ENCODE measurements at places on chromosomes 1 and 21.

- DNase-seq = no peak
These were observed 97.0 kb upstream of the FGGY start for GRCh38 chr1:59199719-59200376.

- DNase-seq = no peak
These were observed 137.5 kb downstream of the TOMM20 start for GRCh38 chr1:234990874-234991801.

- DNase-seq = no peak
These were observed 28.8 kb upstream of the PPP2R5A start for GRCh38 chr1:212256369-212256768.

DNA sequence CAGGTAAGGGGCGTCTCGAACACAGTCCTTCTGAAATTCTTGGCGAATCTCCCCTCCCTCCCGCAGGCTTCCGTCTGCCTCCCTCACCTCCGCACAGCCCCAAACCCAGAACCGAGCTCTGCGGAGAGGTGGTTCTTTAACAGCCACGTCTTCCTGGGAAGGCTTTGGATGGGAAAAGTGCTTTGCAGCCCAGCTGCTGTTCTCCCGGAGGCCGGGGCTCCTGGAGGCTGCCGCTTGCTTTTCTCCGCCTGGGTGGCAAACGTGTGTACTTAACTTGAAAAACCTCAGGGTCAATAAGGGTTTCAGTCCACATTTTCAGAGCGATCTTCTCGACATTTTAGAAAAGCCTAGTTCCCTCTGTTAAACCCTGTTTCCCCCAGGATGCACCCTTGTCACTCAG lies 109.3 kb downstream of the PRDM16 start:
- DNase-seq = no peak

GRCh38 chr1:213381572-213382084 lies 330.6 kb downstream of the RPS6KC1 start:
- DNase-seq = no peak

DNA sequence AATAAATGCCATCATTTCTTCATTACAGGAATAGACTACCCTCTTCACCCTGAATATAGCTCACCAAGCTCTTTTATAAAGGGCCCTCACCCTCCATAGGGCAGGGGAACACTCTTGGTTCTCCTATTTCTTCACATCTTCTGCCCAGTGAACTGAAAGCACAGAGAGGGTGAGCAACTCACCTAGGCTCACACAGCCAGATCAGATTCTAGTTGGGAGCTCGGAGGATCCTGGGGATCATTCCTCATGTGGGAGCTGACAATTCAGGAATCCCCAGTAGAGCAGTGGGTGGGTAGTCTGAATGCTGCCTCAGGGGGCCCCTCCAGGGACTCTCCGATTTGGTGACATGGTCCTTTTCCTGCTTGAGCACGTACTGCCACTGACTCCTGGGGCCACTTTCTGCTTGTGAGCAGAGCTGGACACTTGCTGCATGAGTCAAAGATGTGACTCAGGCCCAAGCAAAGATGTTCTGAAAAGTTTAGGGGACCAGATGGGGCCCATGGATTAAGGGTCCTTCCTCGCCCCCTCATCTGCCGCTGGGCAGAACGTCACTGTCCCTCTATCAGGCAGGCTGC lies 63.7 kb upstream of the WNT4 start:
- no peak for DNase-seq

GRCh38 chr1:118871582-118872171 lies 116.5 kb downstream of the TBX15 start:
- no peak for DNase-seq

DNA sequence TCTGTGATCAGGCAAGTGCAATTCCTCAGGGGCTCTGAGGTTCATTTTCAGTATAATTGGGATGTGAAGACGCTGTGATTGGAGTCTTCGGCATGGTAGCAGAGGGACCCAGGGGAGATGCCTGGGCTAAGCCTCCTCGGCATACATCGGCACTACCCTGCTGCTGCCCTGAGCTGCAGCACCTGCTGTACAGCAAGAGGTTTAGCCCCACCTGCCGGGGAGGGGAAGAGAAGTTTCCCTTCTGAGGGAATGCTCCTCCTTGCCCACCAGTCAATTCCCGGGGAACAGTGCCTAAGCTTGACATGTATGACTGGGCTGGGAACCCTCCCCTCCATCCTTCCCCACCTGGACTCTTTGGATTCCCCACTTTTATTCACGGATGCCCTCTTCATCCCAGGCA lies 24.9 kb downstream of the CNIH3 start:
- DNase-seq = no peak

DNA sequence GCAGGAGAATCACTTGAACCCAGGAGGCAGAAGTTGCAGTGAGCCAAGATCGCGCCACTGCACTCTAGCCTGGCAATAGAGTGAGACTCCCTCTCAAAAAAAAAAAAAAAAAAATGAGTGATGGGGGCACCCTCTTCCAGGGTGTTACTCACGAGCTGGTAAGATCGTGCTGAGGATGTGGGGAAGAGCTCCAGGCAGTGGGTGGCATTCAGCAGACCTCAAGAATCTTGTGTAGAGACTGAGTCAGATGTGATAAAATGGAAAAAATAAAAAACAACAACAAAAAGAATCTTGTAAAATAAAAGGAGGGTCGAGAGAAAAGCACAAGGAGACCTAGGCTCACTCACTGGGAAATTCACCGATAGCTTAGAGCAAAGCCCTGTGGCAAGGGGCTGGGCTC lies 38.5 kb downstream of the EPHA2 start:
- no peak for DNase-seq

DNA sequence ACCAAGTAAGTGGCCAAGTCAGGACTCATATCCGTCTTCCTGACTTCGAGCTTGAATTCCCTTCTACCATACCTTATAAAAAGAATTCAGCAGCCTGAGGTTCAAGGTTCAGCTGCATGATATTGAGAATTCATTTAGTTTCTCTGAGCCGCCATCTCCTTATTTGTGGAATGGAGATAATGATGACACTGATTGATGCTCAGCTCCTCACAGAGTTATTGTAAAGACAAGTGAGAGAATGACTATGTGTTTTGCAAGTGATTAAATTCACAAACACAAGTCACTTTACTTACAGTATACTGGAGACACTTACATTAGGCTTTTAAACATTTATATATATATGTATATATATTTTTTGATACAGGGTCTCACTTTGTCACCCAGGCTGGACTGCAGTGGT lies 39.8 kb upstream of the SCAF4 start:
- no peak for DNase-seq

DNA sequence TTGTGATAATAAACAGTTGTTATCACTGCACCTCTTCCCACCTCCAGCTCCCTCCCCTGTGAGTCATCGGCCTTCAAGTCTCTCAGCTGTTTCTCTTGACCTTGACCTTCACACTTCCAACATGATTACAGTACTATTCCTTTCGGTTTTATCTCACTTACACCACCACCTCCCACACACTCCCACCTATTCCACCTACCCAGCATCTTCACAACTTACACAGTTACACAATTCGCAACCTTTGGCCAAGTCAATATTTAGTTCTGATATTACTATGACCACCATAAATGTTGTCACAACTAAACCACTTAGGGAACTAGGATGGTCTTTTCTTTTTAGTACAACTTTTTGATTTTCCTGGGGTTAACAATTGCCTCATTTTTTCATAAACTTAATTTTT lies 60.2 kb downstream of the RIPK4 start:
- no peak for DNase-seq

- no peak for DNase-seq
These were observed 335.3 kb upstream of the KAZN start for GRCh38 chr1:14263225-14263624.

DNA sequence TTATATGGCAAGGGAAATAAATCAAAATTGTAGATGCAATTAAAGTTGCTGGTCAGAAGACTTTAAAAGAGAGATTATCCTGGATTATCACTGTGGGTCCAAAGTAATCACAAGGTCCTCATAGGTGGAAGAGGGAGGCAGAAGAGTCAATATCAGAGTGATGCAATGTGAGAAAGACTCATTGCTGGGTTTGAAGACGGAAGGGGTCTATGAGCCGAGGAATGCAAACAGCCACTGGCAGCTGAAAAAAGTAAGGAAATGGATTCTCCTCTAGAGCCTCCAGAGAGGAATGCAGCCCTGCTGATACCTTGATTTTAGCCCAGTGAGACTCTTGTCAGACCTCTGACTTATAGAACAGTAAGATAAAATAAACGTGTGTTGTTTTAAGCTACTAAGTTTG lies 59.8 kb upstream of the MUTYH start:
- no peak for DNase-seq

- DNase-seq = no peak
These were observed 224.9 kb upstream of the FGGY start for GRCh38 chr1:59071876-59072582.

- DNase-seq = no peak
These were observed 67.1 kb downstream of the CENPF start for GRCh38 chr1:214670098-214670497.

- no peak for DNase-seq
These were observed 504.6 kb upstream of the NR5A2 start for GRCh38 chr1:199522936-199523335.

GRCh38 chr1:203291201-203292096 lies 13.9 kb upstream of the BTG2 start:
- no peak for DNase-seq

DNA sequence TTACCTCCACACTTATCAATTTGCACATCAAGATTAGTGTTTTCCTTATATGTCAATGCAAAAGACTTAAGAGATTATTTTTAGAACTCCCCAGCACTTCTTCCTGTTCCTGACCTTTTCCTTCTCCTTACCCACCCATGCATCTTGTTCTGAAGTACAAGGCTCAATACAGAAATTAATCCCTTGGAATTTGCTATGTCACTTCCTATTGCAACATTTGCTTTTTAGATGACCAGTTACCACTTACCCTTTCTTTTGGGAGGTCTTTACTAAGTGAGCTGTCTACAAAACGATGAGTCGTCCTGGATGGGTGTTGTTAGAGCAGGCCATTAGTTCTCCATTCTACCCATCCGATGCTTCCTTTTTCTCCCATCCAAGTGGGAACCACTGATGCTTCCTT lies 221.2 kb downstream of the FMN2 start:
- no peak for DNase-seq

GRCh38 chr1:53614231-53615021 lies 124.5 kb downstream of the GLIS1 start:
- DNase-seq = no peak

- DNase-seq = no peak
These were observed 10.1 kb downstream of the GNG4 start for GRCh38 chr1:235639226-235640205.

GRCh38 chr1:230861970-230862595 lies 6.2 kb downstream of the C1orf198 start:
- no peak for DNase-seq

DNA sequence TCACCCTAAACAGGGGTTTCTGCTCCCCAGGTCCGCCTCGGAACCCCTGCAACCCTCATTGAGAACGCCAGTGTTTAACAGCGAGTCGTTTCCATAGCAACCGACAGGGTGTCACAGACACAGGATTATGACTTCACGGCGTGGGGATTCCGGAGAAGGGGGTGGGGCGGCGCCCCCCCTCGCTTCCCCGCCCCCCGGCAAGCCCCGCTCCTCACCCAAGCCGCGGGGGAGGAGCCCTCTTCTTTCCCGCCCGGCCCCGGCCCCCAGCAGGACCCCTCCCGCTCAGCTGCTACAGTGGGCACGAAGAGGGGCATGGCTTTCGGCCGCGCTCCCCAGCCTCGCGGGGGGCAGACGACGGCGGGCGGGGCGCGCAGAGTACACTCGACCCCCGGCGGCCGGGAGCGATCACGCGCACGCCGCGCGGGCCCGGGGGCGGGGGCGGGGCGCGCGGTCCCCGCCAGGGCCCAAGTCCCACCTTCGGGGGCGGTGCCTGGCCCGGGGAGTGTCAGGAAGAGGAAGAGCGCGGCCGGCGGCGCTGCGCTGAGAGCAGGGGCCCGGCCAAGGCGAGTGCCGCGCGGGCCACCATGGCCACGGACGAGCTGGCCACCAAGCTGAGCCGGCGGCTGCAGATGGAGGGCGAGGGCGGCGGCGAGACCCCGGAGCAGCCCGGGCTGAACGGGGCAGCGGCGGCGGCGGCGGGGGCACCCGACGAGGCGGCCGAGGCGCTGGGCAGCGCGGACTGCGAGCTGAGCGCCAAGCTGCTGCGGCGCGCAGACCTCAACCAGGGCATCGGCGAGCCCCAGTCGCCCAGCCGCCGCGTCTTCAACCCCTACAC lies at the start of gene EFHD2:
EFHD2 (plus strand) TSS at position 501 of the 835 bp plus-strand sequence; CDS start at position 585, 84 bp downstream.
- DNase-seq = peak; percentile 83

DNA sequence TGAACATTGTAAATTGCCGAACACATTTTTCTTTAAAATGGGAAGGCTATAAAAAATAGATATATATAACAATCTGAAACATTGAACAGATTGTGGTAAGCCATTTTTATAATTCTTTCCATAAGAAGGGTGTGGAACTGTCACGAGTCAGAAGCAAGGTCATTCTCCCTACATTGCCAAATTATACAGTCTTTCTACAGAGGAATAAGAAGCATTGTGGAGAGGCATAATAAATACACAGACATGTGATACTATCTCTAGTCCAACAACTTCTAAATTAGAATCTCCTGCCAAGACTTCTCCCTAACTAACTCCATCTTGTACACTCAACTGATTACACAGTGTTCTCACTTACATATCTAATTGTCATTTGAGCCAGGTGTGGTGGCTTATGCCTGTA lies 227.9 kb downstream of the CENPF start:
- no peak for DNase-seq

DNA sequence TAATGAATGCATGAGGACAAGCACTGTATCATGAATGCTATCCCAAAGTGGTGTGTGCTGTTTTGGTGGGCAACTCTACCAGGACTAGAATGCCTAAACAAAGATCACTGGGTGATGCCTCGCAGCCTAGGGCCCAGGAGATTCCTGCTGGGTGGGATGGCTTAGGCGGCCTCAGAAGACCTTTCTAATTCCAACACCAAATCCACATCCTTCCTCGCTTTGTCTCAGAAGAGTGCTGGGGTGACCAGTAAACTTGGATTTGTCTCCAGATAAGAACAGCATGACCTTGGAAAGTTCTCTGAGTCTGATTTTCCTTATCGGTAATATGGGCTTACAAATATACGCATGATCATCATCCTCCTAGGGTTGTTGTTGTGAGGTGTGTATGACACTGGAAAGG lies 76.6 kb downstream of the TLR5 start:
- no peak for DNase-seq

DNA sequence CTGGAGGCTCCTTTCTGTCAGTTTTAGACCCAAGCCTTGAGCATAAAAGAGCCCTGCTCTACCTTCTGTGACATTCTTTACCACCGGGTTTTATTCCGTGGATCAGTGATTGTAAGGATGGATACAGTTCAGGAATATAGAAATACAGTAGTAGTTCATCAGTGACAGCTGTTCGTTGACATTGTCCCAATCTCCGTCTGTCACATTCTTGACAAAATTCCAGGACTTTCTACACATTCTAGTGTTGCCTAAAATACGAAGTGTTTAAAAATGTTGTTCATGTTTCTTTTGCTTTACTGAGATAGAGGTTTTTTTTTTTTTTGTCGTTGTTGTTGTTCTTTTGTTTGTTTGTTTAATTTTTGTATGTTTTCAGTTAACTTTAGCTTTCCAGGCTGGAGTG lies 29.9 kb downstream of the MAP10 start:
- no peak for DNase-seq

GRCh38 chr1:63575340-63575826 lies 17.8 kb upstream of the PGM1 start:
- no peak for DNase-seq
